ENCODE measurements at places on chromosomes 7 and 10.

DNA sequence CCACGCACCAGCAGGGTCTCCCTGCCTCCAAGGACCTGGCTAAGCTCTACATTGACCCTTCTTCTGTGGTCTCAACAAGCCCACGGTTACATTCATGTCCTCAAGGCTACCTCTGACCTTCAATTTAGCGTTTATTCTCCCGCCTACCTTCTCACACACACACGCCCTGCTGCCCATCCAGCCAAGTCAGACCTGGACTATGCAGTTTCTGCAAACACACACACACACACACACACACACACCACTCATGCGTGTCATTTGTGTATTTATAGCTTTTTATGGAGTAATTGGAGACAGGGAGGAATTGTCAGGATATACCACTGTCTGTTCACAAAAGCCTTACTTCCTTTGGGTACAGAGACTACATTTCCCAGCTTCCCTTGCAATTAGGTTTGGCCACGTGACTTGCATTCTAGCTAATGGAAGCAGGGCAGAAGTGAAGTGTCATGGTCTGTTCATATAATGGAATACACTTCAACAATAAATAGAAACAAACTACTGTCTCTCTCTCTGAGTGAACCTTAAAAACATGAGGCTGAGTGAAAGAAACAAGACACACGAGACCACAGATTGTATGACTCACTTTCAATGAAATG, 53.8 kb upstream of the CPXM2 start:
- no peak for DNase-seq

DNA sequence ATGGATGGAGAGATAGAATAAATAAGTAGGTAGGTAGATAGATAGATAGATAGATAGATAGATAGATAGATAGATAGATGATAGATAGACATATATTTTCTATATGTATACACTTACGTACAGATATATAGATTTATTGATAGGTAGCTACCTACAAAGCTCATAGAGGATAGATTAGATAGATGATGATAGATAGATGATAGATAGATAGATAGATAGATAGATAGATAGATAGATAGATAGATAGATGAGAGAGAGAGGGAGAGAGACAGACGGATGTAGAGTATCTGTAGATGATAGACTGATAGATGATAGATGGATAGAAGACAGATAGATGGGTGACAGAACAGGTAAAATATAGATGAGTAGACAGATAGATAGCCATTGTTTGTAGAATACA, 191.3 kb upstream of the PFKP start:
- DNase-seq: no peak

- no peak for DNase-seq
Measured at GRCh38 chr10:89625041-89625765, 19.8 kb downstream of the PANK1 start.

- DNase-seq: no peak
Measured at GRCh38 chr10:107442035-107442505, 277.6 kb upstream of the SORCS1 start.

- no peak for DNase-seq
Measured at GRCh38 chr7:7131273-7131672, 51.1 kb upstream of the C1GALT1 start.

GRCh38 chr7:150317748-150318444, 5.3 kb upstream of the LRRC61 start:
- DNase-seq: no peak

Data from NCI-H187 (cell line).